ENCODE measurements at places on chromosomes 7 and 10. TPM values are rescaled to one million over a fixed set of nuclear protein-coding genes. Genes with fewer than 3 reads are reported as not detected.

DNA sequence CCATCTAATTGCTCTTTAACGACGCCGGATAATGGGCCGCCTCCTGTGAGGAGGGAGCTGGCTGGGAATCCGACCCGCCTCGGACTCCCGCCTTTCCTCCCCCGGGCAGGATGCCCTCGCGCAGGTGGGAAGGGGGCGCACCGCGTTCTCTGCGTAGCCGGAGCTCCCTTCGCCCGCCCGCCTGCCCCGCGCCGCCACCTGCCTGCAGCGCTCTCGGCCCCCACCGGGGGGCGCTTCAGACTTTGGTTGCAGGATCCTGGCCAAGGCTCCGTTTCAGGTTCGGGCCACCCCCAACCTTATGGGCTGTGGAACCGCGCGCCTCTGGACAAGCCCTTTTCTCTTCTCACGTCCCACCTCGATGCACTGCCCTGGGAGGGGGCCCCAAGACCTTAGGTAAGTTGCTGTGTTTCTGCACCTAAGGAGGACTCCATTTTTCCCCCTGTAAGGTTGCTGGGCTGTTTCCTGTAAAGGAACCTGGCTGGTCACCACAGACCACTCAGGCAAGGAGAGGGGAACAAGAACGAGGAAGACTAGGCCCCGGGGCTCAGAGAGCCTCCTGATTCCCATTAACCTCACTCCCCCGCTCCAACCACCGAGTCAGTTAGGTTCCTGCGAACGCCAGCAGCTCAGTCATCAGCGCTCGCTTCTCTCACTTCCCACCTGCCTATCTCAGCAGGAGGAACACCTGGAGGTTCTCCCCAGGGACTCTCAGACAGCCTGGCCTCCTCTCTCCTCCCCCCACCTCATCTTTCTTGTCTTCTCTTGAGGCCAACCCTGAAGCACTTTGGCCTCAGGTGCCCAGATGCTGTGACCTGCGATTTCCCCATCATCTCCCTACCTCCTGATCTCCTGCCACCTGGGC is 11.3 kb upstream of the KAZALD1 start:
- DNase-seq: peak; percentile 74

- DNase-seq: no peak
Measured at GRCh38 chr10:129101232-129101980, 365.6 kb upstream of the MGMT start.

DNA sequence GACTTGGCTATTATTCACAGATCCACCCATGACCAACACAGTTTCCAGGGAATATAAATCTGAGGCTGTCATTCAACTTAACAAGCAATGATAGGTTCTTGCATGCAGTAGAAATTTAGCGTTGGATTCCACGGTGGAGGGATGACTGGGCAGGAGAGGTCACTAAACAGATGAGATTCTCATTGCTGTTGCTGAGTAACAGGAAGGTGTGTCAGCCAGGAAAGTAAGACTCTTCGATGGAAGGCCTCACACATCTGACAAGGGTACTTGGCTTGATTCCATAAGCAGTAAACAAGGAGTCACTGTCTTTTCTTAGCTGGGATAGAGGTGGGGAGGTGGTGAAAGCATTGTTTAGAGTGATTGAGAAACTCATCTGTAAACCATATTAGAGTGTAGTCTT is 1152.0 kb downstream of the SORCS3 start:
- no peak for DNase-seq

DNA sequence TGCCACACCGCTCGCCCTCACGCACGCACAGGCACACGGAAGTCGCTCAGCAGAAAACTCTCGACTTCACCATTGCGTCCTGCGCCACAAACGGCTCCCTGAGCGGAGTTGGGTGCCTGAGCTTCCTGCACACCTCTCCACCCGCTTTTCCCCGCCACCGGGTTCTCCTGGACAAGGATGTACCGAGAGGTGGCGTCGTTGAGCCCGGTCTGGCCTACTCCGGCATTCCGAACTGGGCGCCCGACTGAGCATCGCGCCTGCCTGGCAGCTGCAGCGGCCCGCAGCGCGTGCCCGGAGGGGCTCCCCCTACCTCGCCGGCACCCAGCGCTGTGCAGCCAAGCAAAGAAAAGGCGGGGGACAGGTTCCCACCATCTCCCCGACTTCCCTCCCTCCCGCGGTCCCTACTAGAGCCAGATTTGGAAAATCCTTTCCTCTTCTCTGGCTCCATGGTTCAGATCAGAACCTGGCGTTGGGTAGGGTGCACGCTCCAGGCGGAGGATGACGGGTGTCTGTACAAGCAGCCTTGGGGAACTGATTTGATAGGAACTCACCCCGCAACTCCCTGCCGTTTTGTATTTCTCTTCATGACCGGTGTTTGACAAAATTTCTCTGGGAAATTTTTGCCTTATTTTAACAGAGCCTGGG is 1.7 kb downstream of the SORCS3 start:
- no peak for DNase-seq

- no peak for DNase-seq
Measured at GRCh38 chr7:76054123-76055120, 6.5 kb downstream of the MDH2 start.

DNA sequence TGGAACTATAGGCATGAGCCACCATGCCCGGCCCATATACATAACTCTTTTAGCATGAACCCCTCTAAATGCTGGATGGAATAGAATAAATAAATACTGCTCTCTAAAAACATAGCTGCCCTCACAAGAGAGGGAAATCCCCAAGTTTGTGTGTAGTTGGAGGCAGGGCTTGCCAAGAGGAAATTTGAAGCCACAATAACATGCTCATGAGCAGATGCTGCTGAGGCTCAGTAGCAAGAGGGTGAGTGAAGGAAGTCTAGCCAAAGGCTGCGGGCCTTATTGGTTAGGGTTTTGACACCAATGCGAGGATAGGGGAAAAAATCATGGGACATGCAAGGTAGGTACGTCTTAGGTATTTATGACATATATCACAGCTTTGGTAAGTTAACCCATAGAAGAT is 17.3 kb downstream of the TPK1 start:
- DNase-seq: no peak

- no peak for DNase-seq
Measured at GRCh38 chr10:113555751-113556150, 2.9 kb downstream of the HABP2 start.

- no peak for DNase-seq
Measured at GRCh38 chr10:119783665-119784027, 57.8 kb downstream of the INPP5F start.

GRCh38 chr10:75611172-75611992 is 180.0 kb downstream of the LRMDA start:
- DNase-seq: no peak

- DNase-seq: no peak
Measured at GRCh38 chr7:4706384-4707216, 24.5 kb downstream of the FOXK1 start.

- DNase-seq: peak; percentile 58
Measured at GRCh38 chr10:110643653-110644597, at the start of gene RBM20. Gene RBM20 (plus strand): TSS chr10:110644336. CDS start chr10:110644455, 119 bp downstream.

- no peak for DNase-seq
Measured at GRCh38 chr7:25834050-25834449, 317.9 kb upstream of the NFE2L3 start.

- no peak for DNase-seq
Measured at GRCh38 chr7:159148430-159149395, 4.0 kb upstream of the VIPR2 start.

DNA sequence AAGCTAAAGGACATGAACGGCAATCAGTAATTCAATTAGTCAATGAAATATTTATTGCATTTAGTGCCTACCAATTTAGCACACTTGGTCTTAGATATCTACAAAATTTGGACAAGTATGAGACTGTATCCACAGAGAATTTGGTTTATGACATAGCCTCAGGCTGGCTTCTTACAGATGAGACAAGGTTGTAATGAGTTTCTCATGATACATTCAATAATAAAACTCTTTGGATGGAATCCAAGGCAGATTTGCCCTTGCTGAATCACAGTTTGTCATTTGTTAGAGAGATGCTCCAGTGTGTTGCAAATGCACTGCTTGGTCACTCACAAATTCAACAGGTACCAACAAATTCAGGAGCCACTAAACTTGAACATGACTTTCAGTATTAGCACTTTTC is 162.5 kb downstream of the GPR37 start:
- no peak for DNase-seq

DNA sequence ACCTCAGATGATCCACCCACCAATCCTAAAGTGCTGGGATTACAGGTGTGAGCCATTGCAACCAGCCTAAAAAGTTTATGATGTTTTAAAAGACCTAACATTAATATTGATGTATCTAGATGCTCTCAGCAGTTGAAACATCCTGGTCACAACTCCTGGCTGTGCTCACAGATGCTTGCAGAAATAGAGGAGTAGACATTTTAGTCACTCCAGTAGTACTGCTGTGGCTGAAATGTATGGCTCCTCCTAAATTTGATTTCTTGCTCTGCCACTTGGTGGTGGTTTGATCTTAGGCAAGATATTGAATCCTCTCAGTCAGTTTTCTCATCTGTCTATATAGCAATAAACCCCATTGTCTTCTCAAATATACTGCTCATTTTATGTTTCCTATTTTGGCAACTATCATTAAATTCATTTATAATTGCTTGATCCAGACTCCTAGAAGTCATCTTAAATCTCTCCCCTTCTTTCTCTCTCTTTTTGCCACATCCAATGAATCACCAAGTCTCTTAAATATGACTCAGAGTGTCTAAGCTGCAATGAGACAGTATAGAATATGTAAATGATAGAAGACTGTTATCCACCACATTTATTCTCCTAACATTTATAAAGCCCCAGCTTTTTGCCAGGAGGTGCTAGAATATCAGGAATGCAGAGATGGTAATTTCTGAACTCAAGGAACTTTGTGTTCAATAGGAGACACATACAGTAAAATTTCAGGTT is 78.1 kb upstream of the NRBF2 start:
- no peak for DNase-seq

DNA sequence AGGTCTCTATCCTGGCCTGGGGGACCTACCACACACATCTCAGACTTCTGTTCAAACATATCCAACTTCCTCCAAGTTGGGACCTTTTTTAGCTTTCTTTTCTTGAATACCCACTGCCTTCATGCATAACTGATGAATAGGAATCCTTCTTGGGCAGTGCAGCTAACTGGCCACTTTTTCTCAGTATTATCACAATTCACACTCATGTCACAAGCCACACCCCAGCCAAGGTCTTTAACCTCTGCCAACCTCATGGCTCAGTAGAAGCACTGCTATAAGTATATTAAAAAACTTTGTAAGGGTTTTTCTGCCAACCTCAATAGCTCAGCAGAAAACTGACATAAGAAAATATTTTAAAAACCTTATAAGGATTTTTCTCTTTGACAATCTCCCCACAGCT is 44.5 kb downstream of the HHEX start:
- no peak for DNase-seq

GRCh38 chr7:73885975-73886798 is 25.2 kb downstream of the TMEM270 start:
- DNase-seq: no peak

DNA sequence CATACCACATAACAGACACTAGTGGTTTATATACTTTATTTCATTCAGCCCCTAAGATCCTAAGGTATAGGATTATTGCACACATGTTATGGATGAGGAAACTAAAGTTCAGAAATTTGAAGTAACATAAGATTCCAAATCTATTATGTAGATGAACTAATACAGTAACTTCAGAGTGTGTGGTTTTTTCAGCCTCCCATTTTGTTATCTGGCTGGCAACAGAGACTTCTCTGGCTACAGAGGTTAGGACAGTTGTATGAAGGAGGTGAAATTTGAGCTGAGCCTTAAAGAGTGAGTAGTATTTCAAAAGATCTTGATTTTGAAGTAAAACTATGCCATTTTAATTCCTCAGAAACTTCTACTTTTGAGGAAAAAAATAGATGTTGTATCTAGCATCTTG is 125.4 kb downstream of the MAPK8 start:
- no peak for DNase-seq

DNA sequence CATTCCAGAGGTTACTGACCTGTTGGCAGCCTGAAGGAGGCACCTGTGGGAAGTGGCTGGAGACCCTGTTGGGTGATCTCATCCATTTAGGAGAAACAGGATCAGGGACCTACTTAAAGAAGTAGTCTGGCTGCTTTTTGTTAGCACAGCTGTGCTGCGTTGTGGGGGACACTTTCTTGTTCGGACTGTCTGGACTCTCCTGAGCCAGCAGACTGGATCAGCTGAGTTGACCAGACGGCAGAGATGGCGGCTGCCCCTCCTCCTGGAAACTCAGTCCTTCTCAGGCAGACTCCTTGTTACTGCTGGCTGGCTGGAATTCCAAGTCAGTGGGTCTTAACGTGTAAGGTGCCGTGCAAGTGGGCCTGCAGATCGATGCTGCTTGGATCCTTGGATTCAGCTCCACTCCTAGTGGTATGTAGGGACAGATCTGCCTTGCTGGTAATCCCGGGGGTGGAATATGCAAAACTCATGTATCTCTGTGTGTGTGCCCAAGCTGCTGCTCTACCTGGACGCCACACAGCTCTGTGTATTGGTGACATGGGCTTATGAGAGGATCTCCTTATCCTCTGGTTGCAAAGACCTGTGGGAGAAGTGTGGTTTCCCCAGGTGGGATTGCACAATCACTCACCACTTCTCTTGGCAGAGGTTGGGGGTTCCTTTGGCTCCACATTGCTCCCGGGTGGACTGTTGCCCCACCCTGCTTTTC is 87.3 kb downstream of the CCSER2 start:
- DNase-seq: peak; percentile 74

- DNase-seq: no peak
Measured at GRCh38 chr10:111077479-111077784, 603 bp downstream of the ADRA2A start.

WDFY4 gene
- 2.0 TPM for total RNA-seq

RARRES2 gene
- total RNA-seq: 852 TPM

TMEM236 gene
- total RNA-seq: 0.06 TPM

ANKRD30A gene
- total RNA-seq: not detected

AUTS2 gene
- total RNA-seq: 18.6 TPM

MTERF1 gene
- 9.9 TPM for total RNA-seq

GALNT17 gene
- 0.06 TPM for total RNA-seq

NME8 gene
- not detected for total RNA-seq

ERLIN1 gene
- 51.8 TPM for total RNA-seq

WBP1L gene
- total RNA-seq: 32.7 TPM

TMEM229A gene
- total RNA-seq: not detected

ZNF804B gene
- not detected for total RNA-seq

C10orf90 gene
- not detected for total RNA-seq

STEAP4 gene
- total RNA-seq: 18.7 TPM

AKR1C3 gene
- total RNA-seq: 424 TPM

All from right lobe of liver (tissue), 6 donors.